ENCODE measurements at places on chromosomes 16 and 17. TPM values are rescaled to one million over a fixed set of nuclear protein-coding genes. Genes with fewer than 3 reads are reported as not detected.

Gene SMIM5
- polyA plus RNA-seq = 0.05 TPM

Gene NXPH3
- 0.36 TPM for polyA plus RNA-seq

Gene ZNF205
- 3.4 TPM for polyA plus RNA-seq

Gene NEUROD2
- not detected for polyA plus RNA-seq

Gene APRT
- polyA plus RNA-seq = 39.2 TPM

Gene TEKT1
- polyA plus RNA-seq = not detected

Gene PYY
- not detected for polyA plus RNA-seq

Gene TBC1D28
- polyA plus RNA-seq = not detected

DNA sequence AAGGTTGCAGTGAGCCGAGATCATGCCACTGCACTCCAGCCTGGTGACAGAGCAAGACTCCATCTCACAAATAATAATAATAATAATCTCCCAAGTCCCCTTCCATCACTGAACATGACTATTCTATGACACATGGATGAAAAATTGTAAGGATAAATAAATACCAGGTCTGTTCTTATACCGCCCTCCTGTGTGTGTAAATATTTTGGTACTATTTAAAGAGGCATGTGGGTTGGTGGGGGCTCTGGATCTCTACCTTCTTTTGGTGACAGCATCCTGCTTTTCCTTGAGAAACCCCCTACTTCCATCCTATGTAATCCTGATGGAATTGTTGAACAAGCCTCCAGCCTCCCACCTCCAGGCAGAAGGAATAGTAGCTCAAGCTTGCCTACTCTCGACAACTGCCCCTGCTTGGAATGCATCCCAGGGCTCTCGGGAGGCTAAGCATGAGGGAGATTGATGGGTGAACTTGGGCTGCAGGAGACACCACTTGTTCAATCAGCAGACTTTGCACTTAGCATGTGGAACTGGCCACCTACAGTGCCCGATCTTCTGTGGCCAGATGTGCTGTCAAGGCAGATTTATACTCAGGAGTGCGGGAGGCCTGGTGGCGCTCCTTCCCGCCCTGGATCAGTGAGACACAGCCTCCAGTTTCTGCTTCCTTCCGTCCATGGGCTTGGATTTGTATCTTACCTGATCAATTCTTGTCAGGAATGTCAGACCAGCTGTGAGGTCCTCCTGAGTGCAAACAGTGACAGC, 287.4 kb downstream of the SLC39A11 start:
- peak; percentile 4 for DNase-seq

DNA sequence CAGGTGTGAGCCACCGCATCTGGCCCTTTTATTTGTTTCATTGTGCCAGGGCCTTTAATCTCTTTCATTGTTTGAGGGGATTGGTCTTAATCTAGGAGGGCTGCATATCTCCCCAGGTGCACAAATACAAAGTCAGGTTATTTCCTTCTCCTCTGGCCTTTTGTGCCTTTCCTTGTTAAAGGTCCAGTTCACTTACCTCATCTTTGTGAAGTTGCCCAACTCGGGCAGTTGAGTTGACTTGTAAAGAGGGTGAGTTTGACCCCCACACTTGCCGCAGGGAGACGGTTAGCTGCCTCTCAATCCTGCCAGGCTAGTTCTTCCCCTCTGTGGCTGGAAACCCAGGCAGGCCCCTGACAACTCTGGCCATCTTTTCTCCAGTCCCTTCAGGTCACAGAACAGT, 33.4 kb downstream of the TMEM92 start:
- no peak for DNase-seq

- DNase-seq = no peak
Observed at GRCh38 chr16:31711344-31711845, 162.2 kb upstream of the ZNF267 start.

GRCh38 chr17:5286846-5287245, 4.8 kb downstream of the RABEP1 start:
- DNase-seq = no peak

DNA sequence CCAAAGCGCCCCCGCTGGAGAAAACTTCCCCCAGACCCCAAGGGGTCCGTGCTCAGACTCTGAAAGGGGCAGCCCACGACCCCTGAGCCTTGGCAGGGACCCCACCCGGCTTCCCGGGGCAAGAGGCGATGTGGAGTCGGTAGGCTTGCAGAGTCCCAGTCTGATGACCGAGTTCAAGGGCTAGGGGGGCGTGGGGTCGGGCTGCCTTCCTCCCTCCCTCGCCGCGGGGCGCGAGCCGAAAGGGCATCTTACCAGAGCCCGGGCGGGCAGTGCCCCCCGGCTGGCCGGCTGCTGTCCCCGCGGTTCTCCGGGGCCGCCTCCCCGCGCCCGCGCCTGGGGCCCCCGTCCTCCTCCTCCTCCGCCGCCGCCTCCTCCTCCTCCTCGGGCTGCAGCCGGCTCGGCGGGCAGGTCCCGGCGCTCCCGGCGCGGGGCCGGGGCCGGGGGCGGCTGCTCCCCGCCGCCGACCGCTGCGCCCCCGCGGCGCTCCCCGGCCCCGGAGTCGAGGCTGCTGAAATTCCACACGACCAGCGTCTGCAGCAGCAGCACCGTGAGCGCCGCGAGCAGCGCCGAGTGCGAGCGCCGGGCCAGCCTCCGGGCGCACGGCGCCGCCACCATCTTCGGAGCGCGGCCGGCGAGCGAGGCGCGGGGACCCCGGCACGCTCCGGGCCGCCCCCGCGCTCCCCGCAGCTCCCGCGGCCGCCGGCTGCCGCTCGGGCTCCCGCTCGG, 415 bp downstream of the XYLT1 start:
- no peak for DNase-seq

GRCh38 chr16:2497116-2497630, 16.6 kb upstream of the ATP6V0C start:
- peak; percentile 36 for DNase-seq

GRCh38 chr17:73851091-73851490, 206.8 kb upstream of the SDK2 start:
- no peak for DNase-seq

DNA sequence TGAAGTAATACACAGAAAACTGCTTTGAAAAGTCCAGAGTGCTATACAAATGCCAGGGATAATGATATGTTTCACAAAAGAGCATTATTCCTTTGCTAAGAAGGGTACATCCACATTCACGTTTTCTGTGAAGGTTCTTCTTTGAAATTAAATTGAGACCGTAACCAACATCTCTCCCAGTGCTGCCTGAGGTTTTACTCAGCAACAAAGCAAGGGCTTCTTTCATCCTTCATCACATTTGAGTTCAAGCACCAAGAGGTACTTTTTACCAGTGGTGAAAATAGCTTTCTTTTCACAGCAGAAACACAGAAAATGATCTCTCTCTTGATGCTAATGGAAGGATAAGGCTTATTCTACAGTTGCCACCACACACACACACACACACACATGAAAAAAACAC, 113.3 kb downstream of the TOX3 start:
- no peak for DNase-seq

GRCh38 chr17:49512296-49513043, 17.4 kb downstream of the NGFR start:
- DNase-seq = no peak

- peak; percentile 9 for DNase-seq
Observed at GRCh38 chr16:76796416-76796815, 394.6 kb upstream of the MON1B start.

- no peak for DNase-seq
Observed at GRCh38 chr16:64004116-64004515, 1117.7 kb downstream of the CDH11 start.

DNA sequence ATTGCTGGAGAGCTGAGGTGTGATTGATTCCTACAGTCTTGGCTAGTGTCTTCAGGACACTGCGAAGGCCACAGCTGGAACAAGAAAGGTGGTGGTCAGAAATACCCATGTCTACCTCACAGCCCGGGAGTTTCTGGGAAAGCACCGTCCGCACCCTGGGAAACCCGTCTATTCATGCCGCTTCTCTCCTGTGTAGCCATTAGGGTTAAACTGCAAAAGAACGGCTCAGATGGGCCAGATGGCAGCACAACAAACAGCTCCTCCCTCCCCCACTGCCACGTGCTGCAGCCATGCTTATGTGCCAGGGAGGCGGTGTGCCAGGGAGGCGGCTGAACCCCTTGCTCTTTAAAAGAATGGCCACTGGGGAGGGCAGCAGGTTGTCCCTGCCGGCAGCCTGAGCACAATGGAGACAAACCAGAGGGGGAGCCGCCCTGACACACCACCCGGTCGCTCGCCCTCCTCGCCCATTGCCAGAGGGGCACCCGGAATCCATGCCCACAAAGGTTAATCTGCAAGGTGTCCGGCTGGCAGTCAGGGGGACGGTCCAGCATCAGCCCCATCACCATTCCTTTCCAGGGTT, 65.2 kb downstream of the CYTH1 start:
- DNase-seq = peak; percentile 43

DNA sequence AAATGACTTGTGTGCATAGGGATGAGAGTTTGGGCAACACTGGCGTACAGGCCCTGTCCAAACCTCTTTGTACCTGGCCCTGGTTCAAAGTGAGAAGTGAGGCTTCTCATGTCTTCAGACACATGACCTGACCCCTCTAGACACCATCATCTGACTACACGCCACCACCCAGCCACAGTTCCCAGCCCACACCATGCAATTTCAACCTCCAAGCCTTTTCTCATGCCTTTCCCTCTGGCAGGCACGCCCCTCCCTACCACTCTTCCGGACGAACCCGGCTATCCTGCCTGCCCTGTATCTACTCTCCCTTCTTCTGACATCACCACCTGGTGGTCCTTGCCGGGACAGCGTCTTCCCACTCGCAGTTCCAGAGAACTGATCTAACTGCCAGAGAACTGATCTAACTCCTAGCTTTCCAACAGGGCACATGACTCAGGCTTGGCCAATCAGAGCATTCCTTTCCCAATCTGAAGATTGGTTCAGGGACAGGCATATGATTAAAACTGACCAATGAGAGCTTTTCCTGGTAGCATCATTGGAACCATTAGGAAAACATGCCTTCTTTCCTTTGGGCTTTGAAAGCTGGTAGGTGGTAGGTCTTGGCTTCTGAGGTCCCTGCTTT, 27.1 kb upstream of the IL21R start:
- DNase-seq = peak; percentile 81

DNA sequence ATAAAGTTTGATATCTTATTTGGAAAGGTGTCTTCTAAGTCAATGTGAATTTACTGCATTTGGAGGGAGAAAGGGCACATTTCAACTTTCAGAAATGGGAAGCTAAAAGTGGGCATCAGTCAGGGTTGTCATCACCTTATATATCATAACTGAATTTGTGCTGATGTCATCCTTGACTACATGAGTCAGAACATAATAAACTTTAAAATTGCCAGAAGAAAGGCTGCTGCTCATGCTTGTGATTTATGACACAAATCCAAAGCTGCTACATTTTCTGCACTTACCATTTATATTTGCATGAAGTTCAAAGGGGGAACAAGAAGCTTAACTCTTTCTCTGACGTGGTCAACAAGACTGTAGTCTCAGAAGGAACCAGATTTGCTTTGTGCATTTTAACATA, 196.6 kb downstream of the UTP18 start:
- no peak for DNase-seq

- no peak for DNase-seq
Observed at GRCh38 chr17:45867171-45867570, 22.5 kb downstream of the SPPL2C start.

DNA sequence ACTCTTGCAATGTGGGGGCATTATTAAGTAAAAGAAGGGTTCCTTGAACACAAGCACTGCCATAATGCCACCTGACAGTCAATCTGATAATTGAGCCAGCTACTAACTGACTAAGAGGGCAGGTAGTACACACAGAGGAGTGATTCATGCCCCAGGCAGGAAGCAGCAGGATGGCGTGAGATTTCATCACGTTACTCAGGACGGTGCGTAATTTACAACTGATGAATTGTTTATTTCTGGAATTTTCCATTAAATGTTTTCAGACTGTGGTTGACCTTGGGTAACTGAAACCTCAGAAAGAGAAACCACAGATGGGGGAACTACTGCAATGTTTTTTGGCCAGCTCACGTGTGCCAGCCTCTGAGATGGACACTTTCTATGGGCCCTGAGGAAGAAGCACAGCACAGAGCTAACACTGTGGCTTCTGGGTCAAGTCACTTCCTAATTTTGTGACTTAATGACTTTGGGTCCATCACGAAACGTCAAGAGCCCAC, 46.7 kb downstream of the C17orf67 start:
- peak; percentile 96 for DNase-seq

- DNase-seq = no peak
Observed at GRCh38 chr17:11239379-11239970, 1.5 kb upstream of the SHISA6 start.

GRCh38 chr16:2046893-2047329, 723 bp downstream of the NTHL1 start:
- no peak for DNase-seq

DNA sequence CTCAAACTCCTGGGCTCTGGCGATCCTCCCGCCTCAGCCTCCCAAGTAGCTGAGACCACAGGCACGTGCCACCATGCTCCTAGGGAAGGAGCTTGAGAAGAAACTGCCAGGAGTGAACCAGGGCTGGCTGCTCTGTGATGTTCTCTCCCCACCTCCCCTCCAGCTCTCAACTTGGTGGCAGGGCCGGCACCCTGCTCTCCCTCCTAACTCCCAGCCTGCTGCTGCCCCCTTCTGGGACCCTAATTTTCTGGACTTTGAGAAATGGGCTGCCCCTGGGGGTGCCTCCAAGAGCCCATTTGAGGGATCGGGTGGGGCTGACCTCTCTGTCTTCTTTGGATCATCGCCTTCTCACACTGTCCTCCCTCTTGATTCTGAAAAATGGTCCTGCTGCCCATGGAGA, 14.9 kb upstream of the STAT3 start:
- no peak for DNase-seq

DNA sequence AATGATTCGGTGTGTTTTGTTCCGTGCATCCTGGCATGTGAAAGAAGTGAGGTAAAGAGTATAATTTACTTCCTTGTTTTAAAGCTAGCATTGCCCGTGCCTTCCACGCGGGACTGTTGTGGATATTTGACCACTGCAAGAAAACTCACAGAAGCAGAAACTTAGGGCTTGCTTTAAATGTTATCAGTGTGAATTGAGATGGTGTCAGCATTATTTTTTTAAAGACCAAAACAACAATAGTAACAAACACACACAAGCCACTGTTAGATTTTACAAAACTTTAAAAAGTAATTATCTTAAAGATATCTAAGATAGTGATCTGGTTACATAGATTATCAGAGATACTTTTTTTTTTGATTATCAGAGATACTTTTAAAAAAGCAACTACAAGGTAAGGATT, 47.4 kb downstream of the WWOX start:
- no peak for DNase-seq

DNA sequence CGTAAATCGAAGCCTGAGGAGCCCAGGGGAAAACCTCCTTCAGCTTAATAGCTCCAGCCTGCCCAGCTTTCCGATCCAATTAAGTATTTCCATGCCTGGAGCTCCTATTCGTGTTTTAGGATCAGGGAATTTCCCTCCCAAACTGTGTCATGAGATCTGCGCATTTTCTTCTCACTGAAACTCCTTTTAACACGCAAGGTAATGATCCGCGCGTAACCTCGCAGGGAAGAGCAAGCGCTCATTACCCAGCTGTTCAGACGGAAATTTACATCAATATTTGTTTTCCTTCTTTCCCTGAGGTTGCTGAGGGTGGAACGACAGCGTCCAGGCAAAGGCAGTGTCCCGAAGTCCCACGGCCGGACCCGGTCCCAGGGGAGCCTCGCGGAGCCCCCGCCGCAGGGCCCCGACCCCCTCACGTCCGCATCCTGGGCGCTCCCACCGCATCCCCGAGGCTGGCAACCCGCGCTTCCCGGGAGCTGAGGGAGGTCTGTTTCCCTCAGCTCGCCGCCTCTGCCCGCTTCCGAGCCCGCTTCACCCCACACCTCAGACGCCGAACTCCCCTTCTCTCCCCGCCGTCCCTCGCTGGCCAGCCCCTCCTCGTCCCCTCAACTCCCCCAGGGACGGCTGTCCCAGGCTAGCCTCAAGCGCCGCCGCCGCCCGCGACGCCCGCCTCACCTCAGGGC, 415 bp downstream of the ABCA5 start:
- peak; percentile 34 for DNase-seq
